ENCODE measurements at places on chromosomes 2 and 18. TPM values are rescaled to one million over a fixed set of nuclear protein-coding genes. Genes with fewer than 3 reads are reported as not detected.
A peak's percentile ranks its signal among the peaks of the same experiment; 100 is the strongest.

DNA sequence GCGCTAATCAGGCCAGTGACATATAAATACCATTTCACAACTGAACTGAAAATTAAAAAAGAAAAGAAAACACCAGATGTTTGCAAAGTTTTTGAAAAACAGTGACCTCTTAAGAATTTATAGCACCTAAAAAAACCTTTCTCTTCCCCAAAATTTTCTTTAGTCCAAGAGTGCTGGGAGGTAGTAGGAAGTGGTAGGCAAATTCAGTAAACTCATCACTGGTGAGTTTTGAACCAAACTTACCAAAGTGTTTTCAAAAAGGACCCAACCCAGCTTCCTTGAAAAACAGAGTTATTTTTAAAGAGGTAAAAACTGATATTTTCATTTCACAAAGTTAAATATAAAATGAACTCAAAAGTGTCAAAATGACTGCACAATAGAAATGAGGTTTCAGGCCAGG lies 90.4 kb downstream of the TMEM247 start:
- no peak overlapping the region for H3K4me3 ChIP-seq
- peak overlapping the region; percentile 79 for H3K27ac ChIP-seq
- no peaks in the 10 kb centered on the region for H3K27me3 ChIP-seq
- DNase-seq, result no peak

- H3K27ac ChIP-seq, result no peak overlapping the region
- peaks cover 3% of the 10 kb centered on the region for H3K4me1 ChIP-seq
- no peaks in the 10 kb centered on the region for H3K27me3 ChIP-seq
Measured at GRCh38 chr2:159788253-159788652, 9.8 kb downstream of the CD302 start.

The SLC4A5 gene
- 4.8 TPM for total RNA-seq

- DNase-seq, result peak; percentile 27
- no peak overlapping the region for H3K27ac ChIP-seq
- peaks cover 8% of the 10 kb centered on the region for H3K4me1 ChIP-seq
- H3K27me3 ChIP-seq, result no peaks in the 10 kb centered on the region
Measured at GRCh38 chr2:36408198-36408703, 52.7 kb downstream of the CRIM1 start.

The CIB4 gene
- total RNA-seq, result not detected

The ALKAL2 gene
- 26.3 TPM for total RNA-seq

The IL18R1 gene
- 1.7 TPM for total RNA-seq

- H3K27ac ChIP-seq, result no peak overlapping the region
- H3K4me3 ChIP-seq, result no peak overlapping the region
- H3K4me1 ChIP-seq, result no peaks in the 10 kb centered on the region
- DNase-seq, result no peak
- no peaks in the 10 kb centered on the region for H3K36me3 ChIP-seq
Measured at GRCh38 chr2:204036706-204037105, 100.1 kb downstream of the ICOS start.

DNA sequence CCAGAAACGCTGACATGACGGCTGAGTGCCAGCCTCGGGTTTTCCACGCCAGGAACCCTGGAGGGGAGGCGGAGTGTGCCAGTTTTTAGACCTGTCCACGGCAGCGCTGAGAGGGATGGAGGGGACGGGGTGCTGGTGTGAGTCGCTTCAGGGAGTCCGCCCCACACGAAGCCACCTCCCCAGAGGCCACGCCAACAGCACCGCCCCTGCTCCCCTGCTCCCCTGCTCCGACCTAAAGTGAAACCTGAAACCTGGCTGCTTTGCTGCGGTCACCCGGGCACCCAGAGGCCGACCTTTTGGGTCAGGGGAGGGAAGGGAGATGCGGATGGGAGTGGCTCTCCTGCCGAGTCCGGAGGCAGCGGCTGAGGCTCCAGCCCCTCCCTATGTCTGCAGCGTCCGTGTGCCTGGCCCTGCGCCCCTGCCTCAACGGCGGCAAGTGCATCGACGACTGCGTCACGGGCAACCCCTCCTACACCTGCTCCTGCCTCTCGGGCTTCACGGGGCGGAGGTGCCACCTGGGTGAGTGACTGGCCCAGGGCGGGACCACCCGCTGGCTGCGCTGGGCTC lies 38.1 kb downstream of the SNED1 start:
- H3K4me1 ChIP-seq, result no peaks in the 10 kb centered on the region
- no peak for DNase-seq
- H3K36me3 ChIP-seq, result no peaks in the 10 kb centered on the region
- H3K27ac ChIP-seq, result no peak overlapping the region
- no peaks in the 10 kb centered on the region for H3K27me3 ChIP-seq
- H3K4me3 ChIP-seq, result no peak overlapping the region

DNA sequence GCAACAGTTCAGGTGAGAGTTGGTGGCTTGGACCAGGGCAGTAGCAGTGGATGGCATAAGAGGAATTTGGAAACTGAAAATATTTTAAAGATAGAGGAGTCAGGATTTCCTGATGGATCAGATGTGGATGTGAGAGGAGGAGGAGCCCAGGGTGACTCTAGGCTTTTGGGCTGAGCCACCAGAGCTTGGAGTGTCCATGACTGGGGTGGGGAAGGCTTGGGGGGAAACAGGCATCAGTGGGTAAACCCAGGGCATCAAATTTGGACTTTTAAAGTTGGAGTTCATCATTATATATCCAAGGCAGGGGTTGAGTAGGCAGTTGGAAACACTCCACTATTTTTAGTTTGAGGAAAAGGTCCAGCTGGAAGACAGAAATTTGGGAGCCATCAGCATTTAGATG lies 27.3 kb upstream of the ASB18 start:
- no peak for DNase-seq
- H3K27ac ChIP-seq, result no peak overlapping the region
- H3K36me3 ChIP-seq, result no peaks in the 10 kb centered on the region
- no peaks in the 10 kb centered on the region for H3K4me1 ChIP-seq

DNA sequence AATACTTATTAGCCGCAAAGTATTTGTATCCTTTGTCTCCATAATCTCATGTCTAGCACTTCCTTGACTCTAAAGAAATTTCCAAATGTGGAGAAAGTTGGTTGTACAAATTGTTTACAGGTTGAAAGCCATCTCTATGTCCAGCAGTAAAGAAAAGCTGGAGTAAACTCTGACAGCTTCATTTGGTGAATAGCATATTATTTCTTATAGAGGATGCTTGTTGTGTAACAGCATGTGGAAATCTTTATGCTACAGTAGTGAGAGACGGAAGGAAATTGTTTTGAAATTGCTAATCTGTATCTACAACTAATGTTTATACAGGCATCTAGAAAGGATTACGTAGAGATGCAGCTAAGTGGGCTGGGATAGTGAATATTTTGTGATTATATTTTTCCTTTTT lies 78.5 kb downstream of the UGGT1 start:
- no peak overlapping the region for H3K4me3 ChIP-seq
- H3K27me3 ChIP-seq, result no peaks in the 10 kb centered on the region
- no peak for DNase-seq
- H3K4me1 ChIP-seq, result no peaks in the 10 kb centered on the region

- peak within 1 kb of the TSS; percentile 12 for H3K4me3 ChIP-seq
- no peak for DNase-seq
- no peak within 1 kb of the TSS for H3K27ac ChIP-seq
- H3K27me3 ChIP-seq, result no peaks in the 10 kb centered on the region
Measured at GRCh38 chr2:201182650-201183364, at the start of gene CASP10. TSS of gene CASP10 (plus strand) at chr2:201183141. CDS start at chr2:201185778, 2,637 bp downstream.

The ANKRD39 gene
- total RNA-seq, result 11.8 TPM

The B4GALT6 gene
- total RNA-seq, result 9.0 TPM

The CPLX4 gene
- total RNA-seq, result not detected

- no peaks in the 10 kb centered on the region for H3K27me3 ChIP-seq
- H3K36me3 ChIP-seq, result no peaks in the 10 kb centered on the region
- H3K4me1 ChIP-seq, result no peaks in the 10 kb centered on the region
- no peak for DNase-seq
Measured at GRCh38 chr18:28689588-28689987, 512.7 kb upstream of the CDH2 start.

All from ovary (tissue), 10 donors.